ENCODE measurements at places on chromosomes 2 and 18.

GRCh38 chr2:217695033-217695520, 307.7 kb downstream of the TNS1 start:
- no peak for DNase-seq

DNA sequence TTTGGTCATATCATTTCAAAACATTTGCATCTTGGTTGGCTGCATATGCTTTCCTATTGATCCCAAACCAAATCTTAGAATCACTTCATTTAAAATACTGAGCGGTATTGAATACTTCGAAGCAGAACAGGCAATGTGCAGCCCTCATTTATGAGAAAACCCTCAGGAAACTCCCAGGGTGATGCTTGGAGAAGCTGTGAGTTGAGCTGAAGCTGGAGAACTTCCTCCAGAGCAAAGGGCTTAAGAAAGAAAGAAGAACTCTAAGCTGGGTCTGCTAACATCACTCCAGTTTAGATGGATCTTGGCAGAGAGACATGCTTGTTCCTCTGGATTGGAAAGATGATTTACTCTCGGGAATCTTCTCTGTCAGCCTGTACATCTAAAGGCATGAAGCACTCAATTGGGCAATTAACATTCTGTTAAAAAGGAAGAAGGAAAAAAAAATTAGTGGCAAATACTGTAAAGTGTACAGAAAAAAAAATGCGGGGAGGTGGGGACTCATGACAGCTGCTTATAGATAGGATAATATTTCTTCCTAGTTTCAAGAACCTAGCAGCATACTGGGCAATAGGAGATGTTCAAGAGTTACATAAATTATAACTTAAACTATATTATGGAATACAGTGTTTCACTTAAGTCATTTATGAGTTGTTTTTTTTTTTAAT, 49.5 kb downstream of the ATIC start:
- no peak for DNase-seq

GRCh38 chr2:61715506-61715905, 138.4 kb downstream of the FAM161A start:
- DNase-seq = no peak

DNA sequence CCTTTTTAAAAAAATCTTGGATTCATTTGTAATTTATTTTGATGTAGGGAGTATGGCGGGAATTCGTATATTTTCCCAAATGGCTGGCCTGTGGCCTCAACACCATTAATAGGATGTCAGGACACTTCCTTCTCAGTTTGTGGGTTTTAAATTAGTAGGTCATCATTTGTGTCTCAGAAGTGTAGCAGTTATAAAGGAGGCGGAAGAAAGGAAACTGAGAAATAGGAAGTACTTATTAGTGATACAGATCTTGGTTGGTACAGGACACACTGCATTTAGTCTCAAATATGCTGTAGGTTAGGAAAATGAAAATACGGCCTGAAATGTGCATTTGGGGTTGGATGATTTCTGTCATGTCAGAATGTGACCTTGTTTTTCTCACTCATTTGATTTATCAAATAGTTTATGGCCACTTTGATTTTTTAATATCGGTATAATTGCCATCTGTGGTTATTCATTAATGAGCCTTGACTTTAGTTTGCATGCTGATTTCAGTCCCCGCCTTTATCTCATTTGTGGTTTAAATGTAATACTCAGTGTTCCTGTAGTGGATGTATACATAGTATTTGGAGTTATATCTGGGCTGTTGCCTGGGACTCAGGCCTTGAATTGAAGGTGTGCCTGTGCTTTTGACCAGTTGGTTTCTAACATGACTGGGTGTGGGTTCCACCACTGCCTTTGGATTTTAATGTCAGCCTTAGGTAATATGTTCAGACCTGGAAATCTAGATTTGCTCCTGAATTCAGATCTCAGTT, 31.4 kb downstream of the ZCCHC2 start:
- no peak for DNase-seq

DNA sequence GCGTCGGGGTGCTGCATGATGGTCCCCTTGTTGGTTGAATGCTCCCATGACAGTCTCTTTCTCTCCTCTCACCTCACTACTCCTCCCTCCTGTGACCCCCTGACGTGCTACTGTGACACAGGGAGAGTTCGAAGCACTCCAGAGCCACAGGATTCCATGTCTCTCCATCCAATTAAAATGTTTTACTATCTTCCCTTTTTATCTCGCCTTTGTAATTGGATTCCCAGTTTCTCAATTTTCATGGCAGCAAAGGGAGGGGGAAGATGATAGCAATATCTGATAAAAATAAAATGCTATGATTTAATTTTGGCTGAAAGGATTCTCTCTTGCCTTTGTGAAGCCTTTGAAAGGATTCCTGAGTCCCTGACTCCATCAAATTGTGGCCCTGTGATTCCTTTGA, 271.9 kb upstream of the SLC14A2 start:
- DNase-seq = no peak

DNA sequence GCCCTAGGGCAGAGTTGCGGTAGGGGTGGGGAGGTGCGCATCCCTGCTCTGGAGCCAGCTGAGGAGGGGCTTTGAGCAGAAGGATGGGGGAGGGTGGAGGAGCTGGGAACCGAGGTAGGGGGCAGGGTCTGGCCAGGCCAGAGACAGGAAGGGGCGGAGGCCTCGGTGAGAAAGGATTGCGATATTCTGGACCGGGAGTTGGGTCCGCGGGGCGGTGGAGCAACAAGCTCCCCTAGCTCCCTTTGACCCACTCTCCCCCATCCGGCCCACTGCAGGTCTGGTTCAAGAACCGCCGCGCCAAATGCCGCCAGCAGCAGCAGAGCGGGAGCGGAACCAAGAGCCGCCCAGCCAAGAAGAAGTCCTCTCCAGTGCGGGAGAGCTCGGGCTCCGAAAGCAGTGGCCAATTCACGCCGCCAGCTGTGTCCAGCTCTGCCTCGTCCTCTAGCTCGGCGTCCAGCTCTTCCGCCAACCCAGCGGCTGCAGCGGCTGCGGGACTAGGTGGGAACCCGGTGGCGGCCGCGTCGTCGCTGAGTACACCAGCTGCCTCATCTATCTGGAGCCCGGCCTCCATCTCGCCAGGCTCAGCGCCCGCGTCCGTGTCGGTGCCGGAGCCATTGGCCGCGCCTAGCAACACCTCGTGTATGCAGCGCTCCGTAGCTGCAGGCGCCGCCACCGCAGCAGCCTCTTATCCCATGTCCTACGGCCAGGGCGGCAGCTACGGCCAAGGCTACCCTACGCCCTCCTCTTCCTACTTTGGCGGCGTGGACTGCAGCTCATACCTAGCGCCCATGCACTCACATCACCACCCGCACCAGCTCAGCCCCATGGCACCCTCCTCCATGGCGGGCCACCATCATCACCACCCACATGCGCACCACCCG, 4.8 kb downstream of the OTX1 start:
- no peak for DNase-seq

GRCh38 chr2:9939587-9940485, 11.7 kb upstream of the GRHL1 start:
- no peak for DNase-seq

DNA sequence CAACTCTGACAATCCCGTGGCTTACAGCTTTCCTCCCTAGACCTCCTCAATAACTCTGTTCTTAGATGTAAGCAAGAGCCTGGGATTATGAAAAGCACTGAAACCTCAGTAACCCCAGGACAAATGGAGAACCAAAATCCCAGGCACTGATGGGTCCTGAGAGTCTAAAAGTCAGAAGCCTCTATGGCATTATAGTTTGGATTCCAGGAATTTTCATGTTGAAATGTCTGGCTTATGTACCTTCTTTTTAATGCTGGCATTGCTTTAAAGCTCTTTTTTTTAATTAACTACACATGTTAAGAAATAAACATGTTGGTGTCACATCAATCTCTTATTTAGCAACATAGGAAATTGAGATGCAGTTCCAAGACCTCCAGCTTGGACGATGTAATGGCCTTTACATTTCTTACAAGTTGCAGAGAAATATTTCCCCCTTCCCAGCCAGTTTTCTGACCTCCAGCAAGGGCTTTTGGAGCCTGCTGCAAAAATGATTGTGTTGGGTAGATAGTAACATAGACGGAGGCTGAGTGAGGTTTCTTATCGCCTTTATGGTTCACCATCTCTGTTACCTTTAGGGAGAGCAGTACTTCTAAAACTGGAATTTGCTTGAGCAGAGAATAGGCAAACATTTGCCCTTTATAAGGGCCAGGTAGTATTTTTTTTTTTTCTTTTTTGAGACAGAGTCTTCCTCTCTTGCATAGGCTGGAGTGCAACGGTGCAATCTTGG, 84.8 kb upstream of the RASGRP3 start:
- DNase-seq = no peak

GRCh38 chr2:133641942-133642725, 73.9 kb upstream of the NCKAP5 start:
- DNase-seq = no peak

DNA sequence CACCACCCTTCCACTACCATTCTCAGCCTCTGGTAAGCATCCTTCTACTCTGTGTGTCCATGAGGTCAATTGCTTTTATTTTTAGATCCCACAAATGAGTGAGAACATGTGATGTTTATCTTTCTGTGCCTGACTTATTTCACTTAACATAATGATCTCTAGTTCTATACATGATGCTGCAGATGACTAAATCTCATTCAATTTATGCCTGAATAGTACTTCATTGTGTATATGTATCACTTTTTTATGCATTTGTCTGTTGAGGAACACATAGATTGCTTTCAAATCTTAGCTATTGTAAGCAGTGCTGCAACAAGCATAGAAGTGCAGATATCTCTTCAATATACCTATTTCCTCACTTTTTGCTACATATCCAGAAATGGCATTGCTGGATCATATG, 733.3 kb downstream of the SUCLG1 start:
- DNase-seq = no peak

DNA sequence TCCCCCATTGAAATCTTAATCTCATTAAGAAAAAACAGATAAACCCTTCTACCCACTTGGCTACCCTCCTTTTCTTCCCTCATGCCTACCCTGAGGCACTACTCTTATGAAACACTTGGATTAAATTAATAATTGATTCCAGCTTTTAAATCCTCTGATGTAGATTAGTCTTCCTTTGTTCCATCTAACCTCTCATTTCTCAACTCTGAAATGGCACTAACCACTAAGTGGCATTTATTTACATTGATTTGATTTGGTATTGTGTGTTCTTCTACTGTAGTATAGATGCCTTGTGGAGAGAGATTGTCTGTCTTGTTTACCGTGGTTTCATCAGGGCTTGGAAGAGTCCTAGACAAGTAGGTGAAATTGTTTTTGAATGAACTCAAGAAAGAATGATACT, 26.7 kb downstream of the ITGA4 start:
- no peak for DNase-seq
